Lower leg skin (tissue), 4 donors: ENCODE measurements at places on chromosomes 1 and 21.

DNA sequence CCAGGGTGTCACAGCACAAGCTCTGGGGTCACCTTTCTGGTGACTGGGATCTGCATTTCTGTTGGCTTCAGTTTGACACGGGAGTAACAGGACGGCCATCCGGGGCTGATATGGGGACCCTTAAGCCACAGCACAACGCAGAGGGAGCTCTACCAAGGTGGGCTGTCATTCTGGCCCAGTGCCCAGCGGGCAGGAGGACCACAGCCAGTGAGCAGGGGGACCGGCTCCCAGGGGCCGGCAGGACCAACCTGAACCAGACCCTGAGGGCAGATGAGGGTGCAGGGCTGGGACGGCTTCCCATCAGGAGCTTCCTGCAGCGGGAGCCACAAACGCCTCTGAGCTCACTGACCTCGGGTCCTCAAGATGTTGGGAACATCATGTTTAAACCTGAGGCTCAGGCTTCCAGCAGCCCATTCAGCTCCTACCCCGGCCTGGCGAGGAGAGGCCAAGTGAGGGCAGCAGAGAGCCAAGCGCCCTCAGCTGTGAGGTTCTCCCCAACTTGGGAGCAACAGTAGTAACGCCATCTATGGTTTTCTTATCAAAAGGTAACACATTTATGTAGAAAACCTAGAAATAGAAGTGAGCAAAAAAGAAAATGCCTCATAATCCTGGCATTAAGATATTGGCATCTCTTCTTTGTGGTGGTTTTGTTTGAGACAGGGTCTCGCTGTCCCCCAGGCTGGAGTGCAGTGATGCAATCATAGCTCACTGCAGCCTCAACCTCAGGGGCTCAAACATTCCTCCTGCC, 26.8 kb downstream of the TMEM201 start:
- no peak for DNase-seq

DNA sequence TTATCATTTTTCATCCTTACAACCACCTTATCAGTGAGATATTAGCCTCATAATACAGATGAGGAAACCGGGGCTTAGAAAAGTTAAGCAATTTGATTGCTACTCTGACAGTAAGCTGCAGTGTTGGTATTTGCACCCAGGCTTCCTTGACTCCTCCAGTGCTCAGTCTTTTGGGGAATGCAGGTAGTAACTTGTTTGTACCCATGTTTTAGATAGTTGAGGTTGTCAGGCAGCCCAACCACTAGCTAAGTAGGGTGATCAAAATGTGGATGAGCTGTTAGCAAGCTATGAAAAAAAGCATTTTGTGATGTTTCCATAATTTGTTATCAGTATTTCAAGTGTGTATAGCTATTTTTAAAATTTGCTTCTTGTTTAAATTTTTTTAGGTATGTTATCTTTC, 80.8 kb downstream of the SASS6 start:
- no peak for DNase-seq

DNA sequence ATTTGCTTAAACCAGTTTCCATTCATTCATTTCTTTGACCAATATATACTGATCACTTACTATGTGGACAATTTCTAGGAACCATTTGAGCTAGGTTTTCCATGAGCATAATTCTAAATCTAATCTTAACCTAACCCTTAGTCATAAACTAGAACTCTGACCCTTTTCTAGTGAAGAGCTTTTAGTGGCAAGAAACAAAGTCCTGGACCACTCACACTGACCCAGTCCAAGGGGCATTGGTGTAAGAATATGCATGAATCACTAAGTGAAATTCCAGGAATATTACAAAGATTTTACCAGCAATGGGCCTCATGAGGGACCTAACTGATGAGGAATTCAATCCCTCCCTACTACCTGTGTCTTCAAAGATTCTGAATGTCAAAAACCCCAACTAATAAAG, 40.6 kb upstream of the SLC2A1 start:
- no peak for DNase-seq

DNA sequence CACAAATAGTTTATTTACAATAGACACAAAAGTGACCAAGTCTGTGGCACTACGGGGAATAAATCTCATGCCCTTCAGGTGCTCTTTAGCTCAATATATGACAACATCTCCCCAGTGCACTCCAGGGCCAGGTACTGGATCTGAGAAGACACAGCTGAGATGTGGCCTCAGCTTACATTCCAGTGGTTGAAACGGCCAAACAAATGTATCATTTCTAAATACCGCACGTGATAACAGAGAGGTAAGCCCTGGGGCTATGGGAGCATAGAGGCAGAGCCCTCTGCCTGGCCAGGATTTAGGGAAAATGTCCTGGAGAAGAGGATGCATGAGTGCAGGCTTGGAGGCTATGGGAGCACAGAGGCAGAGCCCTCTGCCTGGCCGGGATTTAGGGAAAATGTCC, 630.5 kb downstream of the SMYD3 start:
- no peak for DNase-seq

- no peak for DNase-seq
These were observed 25.9 kb upstream of the PEF1 start for GRCh38 chr1:31670593-31670964.

DNA sequence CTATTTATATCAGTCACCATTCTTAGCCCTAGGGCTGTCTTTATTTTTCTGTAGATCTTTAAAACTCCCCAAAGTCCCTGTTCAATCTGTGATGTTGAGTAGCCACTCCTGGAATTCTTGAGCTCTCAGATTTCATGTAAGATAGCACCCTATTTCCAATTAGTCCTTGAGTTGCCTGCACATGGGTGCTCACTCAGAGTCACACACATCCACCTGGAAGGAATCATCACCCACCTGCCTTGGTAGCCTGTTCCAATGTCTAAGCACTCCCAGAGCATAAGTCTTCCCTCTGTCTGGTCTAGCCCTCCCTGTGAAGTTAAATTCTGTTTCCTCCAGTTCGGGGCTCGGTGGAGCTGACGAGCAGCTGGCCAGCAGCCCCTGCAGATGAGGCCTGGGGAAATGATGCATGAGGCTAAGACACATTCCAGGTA, 14.7 kb upstream of the ATF3 start:
- DNase-seq = no peak

DNA sequence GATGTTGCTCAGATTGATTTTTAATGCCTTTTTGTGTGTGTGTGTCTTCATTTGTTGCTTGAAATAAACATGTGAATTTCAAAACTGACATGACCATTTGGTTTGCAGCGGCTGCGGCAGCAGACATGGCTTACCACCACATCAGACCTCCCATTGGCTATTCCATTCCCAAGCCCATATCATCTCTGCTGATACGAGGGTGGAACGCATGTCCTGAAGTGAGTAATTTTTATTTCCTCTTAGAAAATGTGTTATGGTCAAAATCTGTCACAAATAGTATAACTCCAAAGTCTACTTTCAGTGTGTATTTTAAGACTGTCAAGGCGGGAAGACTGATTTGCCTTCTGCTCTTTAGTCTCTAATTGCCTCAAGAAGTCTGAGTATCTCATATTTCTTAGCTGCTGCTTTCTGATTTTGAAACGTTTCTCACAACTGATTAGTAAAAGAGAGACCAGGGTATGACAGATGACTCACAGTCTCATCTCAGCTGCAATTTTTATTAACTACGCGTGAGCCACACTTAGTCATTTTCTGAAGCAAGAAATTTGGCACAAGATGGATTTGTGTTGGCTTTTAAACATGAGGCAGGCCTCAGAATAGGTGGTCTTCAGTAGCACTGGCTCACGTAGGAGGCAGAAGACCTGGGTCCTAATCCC, 49.0 kb downstream of the LRRC53 start:
- no peak for DNase-seq
